ENCODE measurements at places on chromosomes 5 and 9. TPM values are rescaled to one million over a fixed set of nuclear protein-coding genes. Genes with fewer than 3 reads are reported as not detected.
A peak's percentile ranks its signal among the peaks of the same experiment; 100 is the strongest.

DNA sequence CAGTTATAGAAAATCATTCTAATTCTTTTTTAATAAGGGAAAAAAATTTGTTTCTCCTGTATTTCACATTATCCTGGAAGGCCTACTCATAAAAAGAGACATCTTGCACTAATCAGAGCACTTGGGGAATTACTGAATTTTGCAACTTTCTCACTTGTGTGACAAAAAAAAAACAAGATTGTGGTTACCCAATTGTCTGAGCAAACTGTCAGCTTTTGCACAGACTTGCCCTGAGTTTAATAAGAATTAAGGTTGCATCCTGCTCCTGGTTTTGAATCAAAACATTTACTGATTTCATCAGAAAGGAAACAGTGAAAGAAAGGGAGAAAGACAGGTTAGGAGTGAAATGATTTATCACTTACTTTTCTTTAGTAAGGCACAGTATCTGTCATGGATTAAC is 10.6 kb upstream of the SH3RF2 start:
- no peak overlapping the region for H3K4me3 ChIP-seq
- H3K36me3 ChIP-seq, result no peaks in the 10 kb centered on the region
- H3K27ac ChIP-seq, result no peak overlapping the region
- peaks cover 12% of the 10 kb centered on the region for H3K4me1 ChIP-seq
- no peaks in the 10 kb centered on the region for H3K27me3 ChIP-seq

GRCh38 chr5:167233507-167234220 is 1057.8 kb upstream of the WWC1 start:
- 0 out of 2 replicates have a peak, but pooled peaks cover 2% of the 10 kb centered on the region for H3K4me1 ChIP-seq
- H3K4me3 ChIP-seq, result no peak overlapping the region
- peak; percentile 26 for DNase-seq
- H3K27me3 ChIP-seq, result no peaks in the 10 kb centered on the region

- H3K36me3 ChIP-seq, result peaks cover 10% of the 10 kb centered on the region
- H3K4me3 ChIP-seq, result no peak overlapping the region
- H3K4me1 ChIP-seq, result peaks cover 25% of the 10 kb centered on the region
These were observed 4.6 kb downstream of the BASP1 start for GRCh38 chr5:17221843-17222636.

DNA sequence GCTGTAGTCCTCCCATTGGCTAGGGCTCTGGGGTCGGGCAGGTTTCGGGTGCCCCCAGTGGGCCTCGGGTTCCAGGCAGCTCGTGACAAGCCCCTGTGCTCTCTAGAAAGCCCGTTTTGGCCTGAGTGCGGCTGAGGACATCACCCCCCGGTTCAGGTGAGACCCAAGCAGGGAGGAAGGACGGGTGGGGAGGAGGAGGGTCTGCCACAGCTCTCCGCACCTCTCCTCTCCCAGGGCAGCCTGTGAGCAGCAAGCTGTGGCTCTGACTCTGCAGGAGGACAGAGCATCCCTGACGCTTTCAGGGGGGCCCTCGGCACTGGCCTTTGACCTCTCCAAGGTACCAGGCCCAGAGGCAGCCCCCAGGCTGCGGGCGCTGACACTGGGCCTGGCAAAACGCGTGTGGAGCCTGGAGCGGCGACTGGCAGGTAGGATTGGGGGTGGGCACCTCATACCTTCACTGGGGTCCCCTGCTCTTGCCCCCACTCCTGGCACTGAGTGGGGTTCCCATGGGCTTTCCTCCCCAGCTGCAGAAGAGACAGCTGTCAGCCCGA is 672 bp downstream of the PAXX start:
- peaks cover 5% of the 10 kb centered on the region for H3K36me3 ChIP-seq
- H3K4me3 ChIP-seq, result peak overlapping the region; percentile 51
- peak overlapping the region; percentile 67 for H3K27ac ChIP-seq
- peaks cover 10% of the 10 kb centered on the region for H3K27me3 ChIP-seq

DNA sequence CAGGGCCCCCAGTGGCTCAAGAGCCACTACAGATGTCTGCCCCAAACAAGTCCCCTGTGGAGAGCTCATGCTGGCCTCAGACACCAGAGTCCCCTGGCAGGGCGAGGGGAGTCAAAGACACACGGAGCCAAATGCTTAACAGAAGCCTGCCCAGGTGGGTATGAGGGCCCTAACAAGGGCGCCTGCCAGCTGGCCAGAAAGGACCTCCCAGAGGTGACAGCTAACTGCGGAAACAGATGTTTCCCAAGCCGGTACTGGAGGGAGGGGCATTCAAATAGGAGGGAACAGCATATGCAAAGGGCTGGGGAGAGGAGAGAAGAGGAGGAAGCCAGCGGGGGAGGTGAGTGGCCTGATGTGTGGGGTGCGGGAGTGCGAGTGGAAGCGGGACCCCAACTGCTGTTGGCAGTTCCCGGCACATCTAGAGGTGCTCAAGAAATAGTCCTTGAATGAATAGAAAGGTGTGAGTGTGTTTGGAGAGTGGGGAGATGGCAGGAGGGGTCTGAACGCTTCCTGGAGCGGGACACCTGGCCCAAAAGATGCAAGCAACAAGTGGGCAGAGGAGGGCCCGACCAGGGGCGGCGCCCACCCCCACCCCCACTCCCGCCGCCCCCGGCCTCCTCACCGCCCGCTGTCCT is 824 bp downstream of the MXD3 start:
- no peaks in the 10 kb centered on the region for H3K27me3 ChIP-seq
- peak; percentile 18 for DNase-seq
- H3K36me3 ChIP-seq, result peaks cover 15% of the 10 kb centered on the region
- H3K27ac ChIP-seq, result no peak overlapping the region

DNA sequence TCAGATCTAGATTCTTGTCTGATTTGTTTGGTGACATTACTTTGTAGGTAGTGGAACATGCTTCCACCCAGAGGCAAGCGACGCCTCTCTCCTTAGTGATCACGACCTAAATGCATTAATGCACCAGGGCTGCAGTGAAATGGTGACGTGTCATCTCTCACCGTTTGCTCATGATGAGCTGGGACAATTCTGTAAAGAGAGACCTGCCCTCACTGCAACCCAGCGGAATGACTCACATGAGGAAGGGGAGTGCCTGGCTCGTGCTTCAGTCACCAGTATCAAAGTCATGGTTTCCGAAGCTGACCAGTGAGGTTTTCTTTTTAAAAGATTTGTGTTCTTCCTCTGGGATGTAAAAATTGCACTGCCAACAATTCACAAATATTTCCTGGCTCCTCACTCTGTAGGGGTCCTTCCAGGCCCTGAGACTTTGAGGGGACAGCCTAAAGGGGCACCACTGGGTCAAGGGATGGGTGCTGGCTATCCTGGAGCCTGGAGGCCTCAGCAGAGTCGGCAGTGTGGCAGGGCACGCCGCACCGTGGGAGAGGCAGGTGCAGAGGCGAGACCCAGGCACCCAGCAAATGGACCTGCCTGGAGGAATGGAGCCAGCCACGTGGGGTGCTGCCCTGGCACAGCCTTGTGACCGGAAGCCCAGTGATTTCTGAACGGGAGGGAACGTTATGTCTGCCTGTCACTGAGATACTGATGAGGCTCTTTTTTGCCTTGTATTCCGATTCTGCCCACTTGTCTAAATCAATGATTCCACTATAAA is 17.3 kb downstream of the QSOX2 start:
- H3K27me3 ChIP-seq, result no peaks in the 10 kb centered on the region
- peaks cover 6% of the 10 kb centered on the region for H3K4me1 ChIP-seq
- H3K36me3 ChIP-seq, result peaks cover 7% of the 10 kb centered on the region
- H3K27ac ChIP-seq, result no peak overlapping the region
- DNase-seq, result peak; percentile 89

FBP2 gene
- total RNA-seq, result not detected

RNF44 gene
- total RNA-seq, result 0.83 TPM

All from IMR-90 (cell line).